Nucleus accumbens (tissue), 56 donors: ENCODE measurements at places on chromosomes 7 and 10.
A peak's percentile ranks its signal among the peaks of the same experiment; 100 is the strongest.

DNA sequence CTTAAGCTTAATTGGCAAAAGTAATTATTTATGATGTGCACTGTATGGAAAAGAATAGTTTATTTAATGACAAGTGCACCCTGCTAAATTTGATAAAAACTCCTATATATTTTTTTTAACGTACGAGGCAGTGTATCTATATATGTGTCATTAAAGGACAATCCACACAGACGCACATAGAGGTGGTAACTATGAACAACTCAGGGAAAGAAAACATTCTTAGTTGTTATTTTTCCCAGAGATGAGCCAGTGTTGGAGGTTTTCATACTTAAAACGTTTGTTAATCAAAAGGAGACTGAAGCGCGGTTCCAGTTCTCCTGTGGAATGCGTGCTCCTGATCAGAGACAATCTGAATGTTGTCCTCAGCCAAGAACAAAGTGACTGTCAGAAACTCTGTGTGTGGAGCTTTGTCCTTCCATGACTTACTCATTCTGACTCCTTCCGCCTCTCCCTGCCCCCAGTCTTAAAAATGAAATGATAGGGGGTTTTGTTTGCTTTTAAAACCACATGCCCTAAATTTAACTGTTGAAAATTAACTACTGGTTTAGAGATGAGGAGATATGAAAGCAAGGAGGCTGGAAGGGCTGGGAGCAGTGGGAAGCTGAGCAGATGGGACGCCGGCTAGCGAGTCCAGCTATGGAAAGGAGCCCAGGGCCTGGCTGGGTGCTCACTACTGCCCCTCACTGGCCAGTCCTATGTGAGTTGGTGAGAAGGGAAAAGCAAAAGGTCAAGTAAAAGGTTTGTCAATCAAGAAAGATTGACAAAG, 99.6 kb downstream of the SVIL start:
- DNase-seq, result peak; percentile 33

- no peak for DNase-seq
These were observed 653.8 kb downstream of the ANKRD7 start for GRCh38 chr7:118878336-118878735.

DNA sequence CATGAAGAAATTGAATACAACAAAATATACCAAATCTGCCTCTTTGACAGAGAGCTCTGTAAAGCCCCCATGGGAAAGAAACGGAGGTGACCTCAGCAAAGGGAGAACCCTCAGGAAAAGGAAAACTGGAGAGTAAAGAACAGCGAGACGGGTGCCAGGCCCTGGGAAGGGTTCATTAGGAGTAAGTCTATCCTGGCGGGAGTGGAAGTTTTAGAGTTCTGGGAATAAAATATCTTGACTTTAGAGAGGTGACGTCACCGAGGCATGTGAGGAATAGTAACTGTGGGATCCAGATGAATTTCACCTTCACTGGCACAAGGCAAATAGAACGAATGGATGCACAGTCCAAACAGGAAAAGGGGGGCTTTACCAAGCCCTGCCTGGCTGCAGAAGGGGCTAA, 362.8 kb upstream of the IGFBP3 start:
- DNase-seq, result no peak

- no peak for DNase-seq
These were observed 202.1 kb downstream of the PRPF18 start for GRCh38 chr10:13788711-13789447.

- DNase-seq, result no peak
These were observed 31.3 kb downstream of the COX15 start for GRCh38 chr10:99700649-99701048.

- DNase-seq, result no peak
These were observed 27.4 kb upstream of the DGKI start for GRCh38 chr7:137873979-137874777.

GRCh38 chr10:61882621-61883370, 18.7 kb upstream of the ARID5B start:
- no peak for DNase-seq

DNA sequence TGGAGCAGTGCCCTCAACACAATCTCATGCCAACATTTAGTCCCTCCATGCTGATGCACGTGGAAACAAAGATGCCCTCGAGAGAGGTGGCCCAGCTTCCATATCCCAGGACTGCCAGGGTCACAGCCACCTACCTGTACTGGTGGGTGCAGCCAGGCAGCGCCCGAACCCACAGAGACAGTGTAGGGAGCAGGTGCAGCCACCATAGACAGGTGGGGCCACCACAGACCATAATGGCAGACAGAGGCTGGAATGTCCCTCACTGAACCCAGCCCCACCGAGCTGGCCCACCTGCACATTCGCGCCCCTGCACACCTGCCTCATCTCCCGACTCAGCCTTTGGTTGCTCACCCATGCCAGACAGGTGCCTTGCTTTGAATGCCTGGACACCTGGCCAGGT, 18.3 kb upstream of the CPXM2 start:
- DNase-seq, result no peak

- DNase-seq, result no peak
These were observed 58.9 kb downstream of the CALML3 start for GRCh38 chr10:5583525-5584175.

GRCh38 chr10:132141526-132142395, 45.0 kb upstream of the DPYSL4 start:
- no peak for DNase-seq

DNA sequence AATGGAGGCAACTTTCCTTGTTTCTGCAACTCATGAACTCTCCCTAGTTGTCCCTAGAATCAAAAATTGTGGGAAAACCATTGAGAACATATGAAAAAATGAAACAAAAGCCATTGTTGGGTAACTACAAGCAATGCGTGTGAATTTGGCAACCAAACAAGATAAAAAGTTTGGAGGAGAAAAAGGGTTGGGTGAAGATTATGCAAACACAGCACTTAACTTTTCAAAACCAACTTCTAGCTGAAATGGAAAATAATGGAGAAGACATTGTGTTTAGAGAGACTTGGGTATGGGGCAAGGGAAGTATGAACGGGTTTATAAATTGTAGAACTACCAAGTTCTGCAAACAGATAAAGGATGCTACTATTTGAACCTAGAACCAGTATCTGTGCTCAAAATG, 89.0 kb upstream of the SVIL start:
- no peak for DNase-seq

DNA sequence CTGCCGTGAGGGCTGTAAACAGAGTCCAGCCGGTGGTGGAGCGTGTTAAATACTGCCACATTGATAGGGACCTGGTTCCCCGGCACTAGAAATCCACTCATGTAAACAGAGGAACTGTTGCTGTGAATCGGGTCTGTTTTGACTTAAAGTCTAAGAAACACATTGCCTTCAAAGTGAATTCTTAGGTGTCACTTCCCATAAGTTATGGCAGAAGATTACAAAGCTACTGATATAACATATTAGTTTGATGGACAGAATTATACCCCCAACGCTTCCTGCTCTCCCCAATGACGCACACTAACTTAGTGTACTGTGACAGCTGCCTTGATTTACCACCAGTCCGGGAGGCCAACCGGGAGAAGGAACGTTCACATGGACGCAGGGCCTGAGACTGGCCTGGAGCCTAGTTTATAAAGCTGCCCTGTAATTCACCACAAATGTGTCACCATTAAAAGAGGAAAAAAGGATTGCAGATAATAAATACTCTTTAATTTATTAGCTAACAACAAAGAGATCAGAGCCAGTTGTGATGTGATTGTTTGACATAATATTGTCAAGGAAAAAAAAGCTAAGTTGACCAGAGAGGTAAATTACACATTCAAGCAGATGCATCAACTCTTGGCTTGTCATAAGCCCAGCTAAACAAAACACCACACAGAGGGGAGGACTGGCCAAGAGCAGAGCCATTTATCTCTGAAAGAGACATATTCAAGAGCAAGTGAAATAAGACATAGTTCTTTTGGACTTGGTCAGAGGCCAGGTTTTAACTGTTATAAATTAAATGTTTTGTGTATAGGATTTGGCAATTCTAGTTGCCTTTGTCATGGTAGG, 820.6 kb downstream of the LRMDA start:
- DNase-seq, result no peak

DNA sequence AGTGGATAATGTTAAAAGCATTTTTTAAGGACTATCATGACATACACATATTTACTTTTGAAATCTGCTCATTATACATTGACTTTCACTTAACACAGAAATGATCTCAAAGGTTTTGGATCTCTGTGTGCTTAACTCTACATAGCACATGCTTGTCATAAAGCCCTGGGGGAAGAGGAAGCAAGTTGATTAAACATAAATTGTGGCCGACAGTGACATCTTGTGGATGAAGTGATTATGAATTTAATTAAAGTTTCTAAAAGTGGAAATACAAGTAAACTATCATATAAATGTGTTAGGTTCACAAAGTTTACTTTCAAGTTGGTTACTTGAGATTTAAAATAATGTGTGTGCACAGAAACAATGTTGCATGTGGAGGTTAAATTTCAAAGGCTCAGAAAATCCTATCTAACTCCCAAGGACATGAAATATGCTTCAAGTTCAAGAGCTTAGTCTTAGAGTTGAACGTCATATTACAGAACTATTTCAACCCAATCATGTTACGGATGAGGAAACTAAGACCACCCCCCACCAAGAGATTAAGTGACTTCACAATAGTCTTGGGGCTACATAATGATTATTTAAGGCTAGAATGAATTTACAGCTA, 1247.8 kb downstream of the GATA3 start:
- no peak for DNase-seq

DNA sequence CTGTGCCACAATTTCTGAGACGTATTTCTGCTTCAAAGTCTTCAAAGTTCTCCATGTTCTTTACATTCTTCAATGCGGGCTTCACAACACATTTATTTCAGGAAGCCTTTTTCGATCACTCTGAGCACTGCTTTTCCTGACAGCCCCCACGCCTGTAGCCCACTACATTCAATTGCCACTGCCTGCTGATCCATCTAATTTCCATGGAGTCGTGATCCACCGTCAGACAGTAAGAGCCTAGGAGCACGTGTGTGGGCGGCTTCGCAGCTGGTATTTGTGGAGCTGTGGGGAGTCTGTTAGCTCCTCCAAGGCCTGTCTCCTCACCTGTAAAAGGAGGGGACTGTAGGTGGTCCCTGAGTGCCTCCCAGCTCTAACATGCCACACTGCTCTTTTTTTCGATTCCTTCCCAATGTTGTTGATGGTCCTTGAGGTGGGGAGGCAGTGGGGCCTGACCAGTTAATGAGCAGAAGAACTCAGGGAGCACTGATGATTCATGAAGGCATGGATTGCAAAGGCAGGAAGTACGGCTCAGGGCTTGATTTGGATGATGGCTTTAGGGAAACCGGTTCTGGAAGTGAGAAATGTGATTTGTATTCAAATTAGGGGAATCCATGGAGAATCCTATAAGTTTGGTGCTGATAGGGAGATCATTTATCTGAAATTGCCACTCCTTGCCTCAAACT, 401.1 kb upstream of the PODXL start:
- peak; percentile 24 for DNase-seq

DNA sequence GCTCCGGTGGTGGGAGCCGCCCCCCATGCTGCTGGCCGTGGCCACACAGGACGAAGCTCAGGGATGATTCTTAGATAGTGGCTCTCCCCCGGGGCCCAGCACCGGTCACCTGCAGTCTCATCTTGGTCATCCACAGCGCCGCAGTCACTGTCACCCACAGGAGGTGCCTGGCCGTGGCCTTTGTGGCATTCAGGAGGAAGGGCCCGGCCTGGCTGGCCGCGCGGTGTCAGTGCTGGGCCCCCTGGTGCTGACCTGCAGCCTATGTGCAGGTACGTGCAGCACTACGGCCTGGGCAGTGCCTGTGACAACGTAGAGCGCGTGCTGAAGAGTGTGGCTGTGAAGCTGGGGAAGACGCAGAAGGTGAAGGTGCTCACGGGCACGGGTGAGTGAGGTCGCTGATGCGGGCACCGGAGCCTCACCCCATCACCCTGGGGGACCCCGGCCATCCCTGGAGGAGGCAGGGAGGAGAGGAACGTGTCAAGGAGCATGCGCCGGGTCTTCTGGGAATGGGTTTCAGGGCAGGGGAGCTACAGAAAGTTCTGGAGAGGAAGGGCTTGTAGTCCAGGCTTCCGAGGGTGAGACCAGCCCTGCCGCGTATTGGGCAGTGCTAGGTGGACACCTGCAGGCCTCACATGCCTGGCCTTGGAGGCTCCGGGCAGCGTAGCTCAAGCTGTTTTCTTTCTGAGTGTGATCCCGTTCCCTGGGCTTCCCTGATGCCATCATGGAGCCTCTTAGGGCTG, 5.0 kb downstream of the SPRN start:
- DNase-seq, result no peak

DNA sequence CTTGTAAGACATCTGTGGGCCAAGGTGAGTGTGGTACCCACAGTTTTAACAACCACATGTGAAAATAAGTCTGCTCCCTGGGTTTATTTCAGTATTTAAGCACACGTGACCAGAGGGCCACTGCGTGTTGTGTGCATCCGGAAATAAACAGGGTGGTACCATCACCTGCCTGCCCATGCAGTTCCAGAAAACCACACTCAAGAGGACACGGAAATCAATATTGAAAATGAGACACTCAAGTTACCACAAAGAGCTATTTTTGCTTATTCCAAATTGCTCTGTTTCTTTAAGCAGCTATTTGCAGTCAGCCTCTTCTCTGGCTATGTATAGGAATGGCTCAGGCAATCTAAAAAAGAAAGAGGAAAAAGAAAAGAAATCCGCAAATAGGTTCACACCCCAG, 71.8 kb upstream of the LOXL4 start:
- DNase-seq, result no peak

DNA sequence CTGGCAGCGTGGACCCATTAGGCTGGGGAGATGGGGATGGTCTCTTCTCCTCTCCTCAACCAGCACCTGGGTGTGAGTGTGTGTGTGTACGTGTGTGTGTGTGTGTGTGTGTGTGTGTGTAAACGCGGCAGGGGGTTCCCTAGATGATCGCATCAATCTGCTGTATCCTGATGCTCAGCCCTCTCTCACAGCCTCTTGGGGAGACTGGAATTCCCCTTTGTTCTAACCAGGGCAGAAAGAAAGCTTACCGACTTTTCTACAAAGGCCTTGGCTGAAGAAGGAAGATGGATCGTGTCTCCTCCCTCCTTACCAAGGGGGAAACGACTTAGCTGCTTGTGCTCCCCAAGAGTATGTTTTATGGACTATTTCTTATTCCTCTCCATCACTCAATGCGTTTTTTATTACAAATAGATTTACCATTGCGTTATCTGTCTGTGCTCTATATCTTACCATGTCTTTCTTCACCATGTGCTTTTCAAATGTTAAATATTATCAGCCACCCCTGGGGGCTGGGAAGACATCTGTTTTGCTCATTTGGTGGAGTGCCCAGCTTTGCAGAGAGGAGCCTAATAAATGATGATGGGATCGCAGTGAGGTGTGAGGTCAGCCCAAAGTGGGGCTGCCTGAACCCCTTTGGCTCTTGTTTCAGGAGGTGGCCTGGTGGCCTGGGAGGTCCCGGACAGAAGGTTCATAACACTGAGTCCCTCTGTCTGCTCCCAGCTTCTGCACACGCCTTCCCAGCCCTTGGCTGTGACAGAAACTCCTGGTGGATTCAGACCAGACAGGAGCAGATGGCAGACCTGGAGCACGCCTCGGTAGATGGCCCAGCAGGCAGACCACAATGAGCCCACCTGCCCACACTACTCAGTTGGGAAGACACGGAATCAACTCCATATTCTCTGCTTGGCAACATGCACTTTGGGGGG, 262.0 kb downstream of the PRPF18 start:
- DNase-seq, result no peak

GRCh38 chr7:53238021-53238605, 202.7 kb downstream of the POM121L12 start:
- DNase-seq, result no peak
